ENCODE measurements at places on chromosomes 5 and 9. TPM values are rescaled to one million over a fixed set of nuclear protein-coding genes. Genes with fewer than 3 reads are reported as not detected.

GRCh38 chr5:171610686-171611085 is 174.9 kb upstream of the SMIM23 start:
- no peak for DNase-seq

GRCh38 chr9:108217431-108218349 is 638.1 kb downstream of the ACTL7B start:
- DNase-seq: no peak

DNA sequence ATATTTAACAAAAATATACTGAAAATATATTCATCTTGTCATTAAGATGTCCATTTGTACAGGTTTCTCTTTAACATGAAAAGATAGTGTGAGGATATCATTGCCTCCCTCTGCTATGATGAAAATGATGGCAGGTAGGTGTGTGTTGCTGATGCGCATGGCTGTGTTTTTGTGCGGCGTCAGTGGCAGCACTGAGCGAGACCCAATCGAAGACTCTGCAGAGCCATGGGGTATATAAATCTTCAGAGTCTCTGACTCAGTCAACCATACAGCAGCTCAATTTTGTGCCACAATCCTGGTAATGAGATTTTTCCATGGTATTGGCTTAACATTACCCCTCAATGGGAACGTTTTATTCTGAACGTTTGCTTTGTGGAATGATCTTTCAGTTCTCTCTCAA is 153.5 kb upstream of the IQGAP2 start:
- DNase-seq: no peak

GRCh38 chr5:22076586-22076985 is 776.6 kb downstream of the CDH12 start:
- no peak for DNase-seq

The SMIM33 gene
- not detected for total RNA-seq

Measured in mammary epithelial cell (primary cell).